ENCODE measurements at places on chromosomes 1 and 21.

- DNase-seq: no peak
Measured at GRCh38 chr1:158068918-158069317, 75.5 kb downstream of the KIRREL1 start.

DNA sequence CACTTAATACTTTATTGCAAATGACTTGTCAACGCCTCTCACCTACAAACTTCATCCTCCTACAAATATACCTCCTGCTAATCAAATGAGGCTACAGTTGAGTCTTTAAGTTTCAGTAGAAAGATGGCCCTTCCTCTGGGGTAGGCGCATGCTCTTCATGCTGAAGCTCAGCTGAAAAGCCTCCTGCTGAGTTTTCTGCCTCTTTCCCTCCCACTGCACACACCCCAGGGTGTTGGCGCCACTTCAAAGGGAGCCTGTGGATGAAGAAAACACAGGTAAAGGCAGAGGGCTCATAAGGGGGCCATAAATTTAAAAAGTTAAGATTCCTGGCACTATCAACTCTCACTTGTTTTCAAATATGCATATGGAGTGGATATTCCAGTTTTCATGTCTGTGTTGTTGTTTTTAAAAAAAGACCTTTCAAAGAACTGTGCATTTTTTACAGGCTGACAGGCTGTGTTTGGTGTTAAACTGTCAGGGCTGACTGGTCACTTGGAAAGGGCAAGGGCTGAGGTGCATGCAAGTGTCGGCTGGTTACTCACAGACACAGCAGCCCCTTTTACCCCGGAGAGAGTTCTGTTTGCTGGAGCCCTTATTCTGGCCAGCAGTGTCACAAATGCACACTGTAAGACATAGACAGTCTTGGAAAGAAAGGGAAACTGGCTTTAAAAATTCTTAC lies 42.9 kb upstream of the LGALS8 start:
- DNase-seq: no peak

DNA sequence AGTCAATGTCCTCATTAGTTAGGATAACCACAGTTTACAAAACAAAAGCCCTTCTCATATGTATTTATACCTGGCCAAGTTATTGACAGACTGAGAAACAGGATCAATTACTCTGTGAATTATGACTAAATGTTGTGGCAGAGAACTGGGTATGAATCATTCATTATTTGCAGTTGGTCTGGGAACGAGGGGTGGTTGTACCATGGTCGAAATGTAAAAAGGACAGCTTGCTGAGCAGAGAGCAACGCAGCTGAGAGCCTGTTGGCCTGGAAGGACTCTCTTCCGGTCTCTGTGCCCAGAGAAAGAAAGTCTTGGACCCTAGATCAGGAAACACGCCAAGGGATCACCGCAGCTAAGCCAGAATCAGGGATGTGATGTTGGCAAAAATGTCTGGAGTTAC lies 169.6 kb downstream of the DISC1 start:
- DNase-seq: peak; percentile 1

DNA sequence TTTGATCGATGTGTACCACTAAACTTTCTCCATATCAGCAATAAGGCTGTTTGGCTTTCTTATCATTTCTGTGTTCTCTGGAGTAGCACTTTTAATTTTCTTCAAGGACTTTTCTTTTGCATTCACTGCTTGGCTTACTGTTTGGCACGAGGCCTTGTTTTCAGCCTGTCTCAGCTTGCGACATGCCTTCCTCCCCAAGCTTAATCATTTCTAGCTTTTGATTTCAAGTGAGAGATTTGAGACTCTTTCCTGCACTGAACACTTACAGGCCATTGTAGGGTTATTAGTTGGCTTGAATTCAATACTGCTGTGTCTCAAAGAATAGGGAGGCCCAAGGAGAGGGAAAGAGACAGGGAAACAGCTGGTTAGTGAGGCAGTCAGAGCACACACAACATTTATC lies 120.6 kb upstream of the KCND3 start:
- DNase-seq: no peak

DNA sequence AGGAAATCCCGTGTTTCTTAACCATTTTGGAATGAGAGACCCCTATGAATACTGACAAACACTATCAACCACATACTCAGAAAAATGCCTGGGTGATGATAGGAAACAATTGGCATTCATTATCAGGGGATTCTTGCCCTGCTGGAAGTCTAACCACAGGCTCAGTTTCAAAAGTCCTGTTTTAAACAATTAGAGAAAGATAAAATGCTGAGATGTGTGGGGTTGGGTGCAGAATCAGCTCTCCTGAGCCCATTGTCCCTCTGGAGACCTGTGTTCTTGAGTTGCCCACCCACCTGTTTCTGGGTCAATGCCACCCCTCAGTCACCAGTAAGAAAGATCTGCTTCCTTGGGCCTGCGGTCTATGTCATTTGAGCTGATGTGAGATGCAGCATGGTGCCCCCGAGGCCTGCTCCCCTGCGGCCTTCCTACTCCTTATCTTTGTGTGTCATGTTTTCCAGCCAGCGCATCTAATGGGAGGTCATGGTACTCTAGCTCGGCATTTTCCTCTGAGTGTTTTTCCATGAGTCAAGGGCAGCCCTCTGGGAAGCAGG lies 130.3 kb upstream of the PLXNA2 start:
- no peak for DNase-seq

DNA sequence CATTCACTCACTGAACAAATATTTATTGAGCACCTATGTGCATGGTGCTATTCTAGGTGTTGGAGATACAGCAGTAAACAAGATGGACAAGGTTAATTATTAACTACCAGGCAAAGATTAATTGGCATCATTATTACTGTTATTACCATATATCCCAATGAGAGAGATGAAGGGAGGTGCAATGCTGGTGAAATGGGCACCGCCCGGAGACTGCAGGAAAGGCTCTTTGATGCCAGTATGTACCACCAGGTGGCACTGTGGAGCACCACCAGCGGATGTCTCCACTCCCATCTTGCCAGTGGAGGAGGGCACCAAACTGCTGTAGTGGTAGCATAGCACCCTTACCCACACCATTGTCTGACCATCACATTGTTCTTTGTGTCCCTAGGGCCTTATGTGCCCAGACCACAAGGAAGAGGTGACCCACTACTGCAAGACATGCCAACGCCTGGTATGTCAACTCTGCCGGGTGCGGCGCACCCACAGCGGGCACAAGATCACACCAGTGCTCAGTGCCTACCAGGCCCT lies 3.0 kb downstream of the TRIM46 start:
- peak; percentile 74 for DNase-seq

GRCh38 chr1:53314096-53314495 lies 13.8 kb downstream of the LRP8 start:
- no peak for DNase-seq

GRCh38 chr1:150559656-150560010 lies 10.4 kb downstream of the ADAMTSL4 start:
- no peak for DNase-seq

DNA sequence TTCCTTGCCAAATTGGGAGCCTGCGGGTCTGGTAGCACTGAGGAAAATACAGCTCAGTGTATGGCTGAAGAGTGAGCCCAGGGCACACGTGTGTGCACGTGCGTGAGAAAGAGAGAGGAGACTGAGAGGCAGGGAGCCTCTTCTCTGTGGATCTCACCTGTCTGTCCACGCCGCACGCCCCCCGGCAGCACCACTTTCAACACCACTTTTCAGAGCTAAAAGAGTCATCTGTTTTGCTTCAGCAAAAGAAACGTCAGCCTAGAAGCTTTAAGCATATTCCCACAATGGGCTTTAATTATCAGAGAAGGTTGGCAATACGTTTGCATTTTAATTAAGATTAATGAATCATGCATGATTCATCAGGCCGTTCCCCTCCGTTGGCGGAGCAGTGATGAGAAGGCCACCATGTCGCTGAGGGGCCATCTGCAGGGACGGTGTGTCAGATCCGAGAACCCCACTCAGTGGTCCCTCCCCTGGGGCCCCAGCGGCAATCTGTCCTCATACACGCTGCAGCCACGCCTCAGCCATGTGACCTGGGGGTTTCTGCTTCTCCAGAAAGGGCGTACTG lies 56.8 kb downstream of the SIK1 start:
- DNase-seq: no peak

GRCh38 chr21:28439788-28440187 lies 552.9 kb downstream of the LTN1 start:
- no peak for DNase-seq

- DNase-seq: no peak
Measured at GRCh38 chr1:171532520-171532919, 47.2 kb downstream of the PRRC2C start.

GRCh38 chr1:208256556-208256955 lies 12.4 kb upstream of the PLXNA2 start:
- DNase-seq: no peak

- no peak for DNase-seq
Measured at GRCh38 chr1:27789540-27790041, 16.6 kb downstream of the STX12 start.

GRCh38 chr1:98119796-98120195 lies 199.0 kb upstream of the DPYD start:
- DNase-seq: no peak

GRCh38 chr1:198915327-198916231 lies 276.7 kb downstream of the PTPRC start:
- DNase-seq: no peak

DNA sequence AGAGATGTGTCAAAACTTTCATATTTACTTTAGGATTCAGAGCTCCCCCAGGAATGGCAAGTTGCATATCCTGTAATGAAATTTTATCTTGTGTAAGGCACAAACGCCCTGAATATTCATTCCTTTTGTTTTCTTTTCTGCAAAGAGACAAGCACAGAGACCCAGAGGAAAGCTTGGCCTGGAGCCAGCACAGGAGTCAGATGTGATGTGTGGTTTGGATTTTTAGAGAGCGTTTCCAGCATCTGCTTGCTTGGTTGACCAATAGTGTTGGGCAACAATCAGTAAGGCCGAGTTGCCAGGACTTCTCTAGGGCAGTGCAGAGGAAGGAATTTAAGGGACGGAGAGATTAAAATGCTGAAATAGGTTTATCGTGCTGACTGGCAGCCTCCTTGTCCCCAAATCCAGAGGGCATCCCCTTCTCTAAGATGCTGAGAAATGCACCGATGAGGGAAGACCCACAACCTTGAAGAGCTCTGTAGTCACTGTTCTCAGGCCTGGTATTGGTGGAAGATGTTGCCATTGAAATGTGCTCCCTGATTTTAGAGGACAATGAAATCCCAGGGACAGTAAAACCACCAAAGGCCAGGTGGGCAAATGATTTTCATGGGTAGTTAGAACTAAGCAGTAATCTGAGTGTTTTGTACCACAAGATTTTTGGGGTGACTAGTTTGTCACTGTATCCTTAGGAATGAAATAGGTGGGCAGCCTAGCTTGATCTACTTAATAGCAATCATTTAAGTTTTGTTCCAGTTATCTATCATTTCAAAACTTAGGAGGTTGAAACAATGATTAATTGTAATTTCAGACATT lies 37.9 kb upstream of the RHOU start:
- no peak for DNase-seq

- no peak for DNase-seq
Measured at GRCh38 chr1:192530254-192530653, 45.3 kb upstream of the RGS1 start.

DNA sequence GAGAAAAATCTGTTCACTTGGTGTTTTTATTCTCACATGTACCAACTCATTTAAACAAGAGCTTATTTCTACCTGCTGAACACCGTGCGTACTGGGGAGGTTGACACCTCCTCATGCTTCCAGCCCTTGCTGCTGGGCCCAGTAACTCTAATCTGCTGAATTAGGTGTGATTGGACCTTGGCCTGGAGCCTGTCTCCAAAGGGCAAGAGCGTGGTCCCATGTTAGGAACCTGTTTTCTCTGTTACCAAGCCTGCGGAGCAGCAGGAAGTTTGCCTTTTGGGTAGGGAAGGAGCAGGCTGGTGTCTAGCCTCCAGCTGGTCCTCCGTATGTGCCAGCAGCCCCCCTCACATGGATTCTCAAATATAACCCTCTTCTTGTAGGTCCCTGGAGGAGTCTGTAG lies 10.9 kb upstream of the SLC27A3 start:
- DNase-seq: no peak

All from C1 segment of cervical spinal cord (tissue), 14 donors.